ENCODE measurements at places on chromosomes 13 and 19.

DNA sequence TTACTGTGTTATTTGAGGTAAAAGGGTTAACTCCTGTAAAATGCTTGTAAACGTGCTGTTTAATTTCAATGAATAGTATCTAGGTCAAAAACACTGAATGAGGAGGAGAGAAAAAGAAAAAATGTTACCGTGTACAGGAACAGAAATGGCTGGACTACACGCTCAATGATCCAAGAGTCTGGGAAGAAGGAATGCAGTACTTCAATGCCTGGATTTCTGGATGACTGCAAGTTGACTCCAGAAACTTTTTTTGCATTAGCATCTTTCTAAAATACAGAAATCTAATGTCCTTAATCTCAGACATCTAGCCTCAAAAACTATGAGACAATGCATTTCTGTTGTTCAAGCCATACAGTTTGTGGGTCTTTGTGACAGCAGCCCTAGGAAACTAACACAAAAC, 17.4 kb upstream of the IPO5 start:
- no peak for DNase-seq

GRCh38 chr19:28586474-28586873, 626.5 kb downstream of the UQCRFS1 start:
- no peak for DNase-seq

DNA sequence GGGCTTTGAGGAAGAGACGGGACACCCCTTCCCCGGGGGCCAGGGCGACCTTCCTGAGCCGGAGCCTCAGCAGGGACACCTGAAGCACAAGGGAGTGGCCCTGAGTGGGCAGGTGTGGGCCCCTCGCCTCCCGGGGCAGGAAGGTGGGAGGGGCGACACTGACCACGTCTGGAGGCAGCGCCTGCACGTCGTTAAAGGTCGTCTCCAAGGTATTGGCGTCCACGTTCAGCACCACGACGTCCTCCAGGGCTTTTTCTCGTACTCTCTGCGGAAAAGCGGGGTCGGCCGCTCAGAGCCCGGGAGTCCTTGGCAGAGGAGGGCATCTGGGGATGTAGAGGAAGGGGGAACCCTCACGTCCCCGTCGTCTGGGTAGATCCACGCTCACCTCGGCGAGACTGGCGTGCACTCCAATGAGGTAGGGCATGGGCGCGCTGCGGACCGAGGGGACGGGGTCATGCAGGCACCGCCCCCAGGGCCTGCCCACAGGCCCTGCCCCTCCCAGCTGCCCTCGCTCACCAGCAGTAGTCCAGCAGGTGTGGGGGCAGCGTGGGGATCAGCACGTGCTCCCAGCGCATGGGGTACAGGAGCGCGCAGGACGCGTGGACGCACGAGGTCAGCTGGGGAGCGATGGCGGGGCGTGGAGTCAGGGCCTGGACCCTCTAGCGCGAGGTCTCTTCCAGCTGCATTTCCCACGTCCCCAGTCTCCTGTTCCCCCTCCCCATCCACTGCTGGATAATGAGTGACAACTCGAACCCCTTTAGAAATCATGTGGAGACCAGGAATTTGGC, 6.1 kb downstream of the DENND1C start:
- DNase-seq = no peak

DNA sequence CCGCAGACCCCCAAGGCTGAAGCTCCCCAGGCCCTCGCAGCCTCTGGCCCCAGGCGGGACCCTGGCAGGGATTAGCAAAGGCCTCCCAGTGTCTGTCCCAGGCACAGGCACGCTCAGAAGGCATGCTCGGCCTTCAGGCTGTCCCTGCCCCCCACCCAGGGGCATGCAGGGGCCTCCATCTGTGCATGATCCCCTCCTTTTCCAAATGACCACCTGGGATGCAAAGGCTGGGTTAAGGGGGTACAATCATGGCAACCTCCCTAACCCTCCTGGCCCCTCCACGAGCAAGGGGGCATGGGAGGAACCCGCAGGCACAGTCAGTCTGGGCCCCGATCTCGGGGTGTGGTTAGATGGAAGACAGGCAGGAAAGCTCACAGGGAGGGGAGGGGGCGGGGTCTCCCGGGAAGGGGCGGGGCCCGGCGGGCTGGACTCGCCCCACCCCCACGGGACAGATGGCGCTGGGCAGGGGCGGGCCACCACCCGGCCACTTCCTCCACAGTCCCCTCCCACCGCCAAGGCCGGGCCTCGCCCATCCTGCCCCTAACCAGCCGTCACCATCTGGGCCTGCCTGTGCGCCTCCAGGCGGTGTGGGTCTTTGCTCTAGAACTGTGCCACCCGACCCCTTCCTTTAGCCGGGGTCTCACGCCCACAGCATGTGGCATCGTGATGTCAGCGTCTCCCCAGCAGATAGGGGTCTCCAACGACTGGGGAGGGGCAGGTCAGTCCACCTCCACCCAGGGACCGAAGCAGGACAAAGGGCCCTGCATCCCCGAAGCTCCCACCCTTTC, 7.0 kb upstream of the REXO1 start:
- no peak for DNase-seq

- DNase-seq = no peak
These were observed 33.2 kb downstream of the UNC13A start for GRCh38 chr19:17654993-17655392.

DNA sequence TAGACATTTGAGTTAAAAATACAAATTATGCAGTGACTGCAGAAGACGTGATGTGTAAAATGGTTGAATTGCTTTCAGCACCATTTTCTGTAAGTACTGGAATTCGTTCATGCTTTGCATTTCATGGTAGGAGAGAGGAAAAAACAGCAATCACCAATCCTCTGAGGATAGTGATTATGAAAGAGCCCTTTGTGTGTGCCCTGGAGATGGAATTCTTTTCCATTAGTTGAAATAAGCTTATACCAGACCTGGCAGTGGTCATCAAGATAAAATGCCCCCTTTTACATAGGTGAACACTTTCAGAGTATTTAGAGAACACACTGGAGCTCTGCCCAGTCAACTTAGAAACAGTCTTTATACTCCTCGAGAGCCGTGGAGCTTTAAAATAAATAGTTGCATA, 1.7 kb downstream of the CNMD start:
- no peak for DNase-seq

- DNase-seq = peak; percentile 63
These were observed 13.3 kb downstream of the PALM3 start for GRCh38 chr19:14048443-14049153.

DNA sequence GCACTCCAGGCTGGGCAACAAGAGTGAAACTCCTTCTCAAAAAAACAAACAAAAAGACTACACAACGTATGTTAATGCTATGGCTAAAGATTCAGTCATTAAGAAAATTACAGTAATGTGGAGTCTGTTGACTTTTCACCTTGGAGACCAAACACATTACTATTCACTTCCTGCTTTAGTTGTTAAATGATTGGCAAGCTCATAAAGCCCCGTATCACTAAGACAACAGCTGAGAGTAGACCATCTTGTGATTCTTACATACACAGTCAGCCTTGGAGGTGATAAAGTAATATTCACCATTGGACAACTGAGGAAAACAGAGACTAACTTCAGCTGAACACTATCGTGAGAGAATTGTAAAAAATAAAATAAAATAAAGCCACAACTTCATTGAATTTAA, 86.5 kb downstream of the KCTD12 start:
- DNase-seq = no peak

DNA sequence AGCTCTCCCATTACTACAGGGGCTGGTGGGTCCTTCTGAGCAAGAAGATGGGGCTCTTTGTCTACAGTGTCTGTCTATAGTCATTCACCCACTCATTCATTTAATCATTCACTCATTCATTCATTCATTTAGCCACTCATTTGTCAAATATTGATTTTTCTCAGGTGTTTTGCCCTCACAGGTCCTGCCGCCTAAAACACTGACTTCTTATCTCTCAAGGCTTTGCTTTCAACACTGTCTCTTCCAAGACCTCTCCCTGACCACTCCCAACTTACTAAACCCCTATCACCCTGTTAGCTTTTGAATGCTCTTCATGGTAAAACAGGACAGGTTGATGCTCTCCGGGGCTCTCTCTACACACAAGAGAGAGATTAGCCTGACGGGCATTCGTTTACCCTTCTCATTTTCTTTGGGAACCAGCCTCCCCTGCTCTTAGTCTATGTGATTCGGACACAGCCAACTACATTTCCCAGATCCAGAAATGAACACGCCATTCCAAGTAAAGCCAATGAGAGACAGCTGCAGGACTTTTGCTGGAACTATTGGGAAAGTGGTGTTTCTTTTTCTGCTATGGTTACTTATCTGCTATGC, 22.7 kb downstream of the FAM187B start:
- no peak for DNase-seq

GRCh38 chr13:65841156-65841555, 1389.0 kb downstream of the PCDH9 start:
- DNase-seq = no peak

DNA sequence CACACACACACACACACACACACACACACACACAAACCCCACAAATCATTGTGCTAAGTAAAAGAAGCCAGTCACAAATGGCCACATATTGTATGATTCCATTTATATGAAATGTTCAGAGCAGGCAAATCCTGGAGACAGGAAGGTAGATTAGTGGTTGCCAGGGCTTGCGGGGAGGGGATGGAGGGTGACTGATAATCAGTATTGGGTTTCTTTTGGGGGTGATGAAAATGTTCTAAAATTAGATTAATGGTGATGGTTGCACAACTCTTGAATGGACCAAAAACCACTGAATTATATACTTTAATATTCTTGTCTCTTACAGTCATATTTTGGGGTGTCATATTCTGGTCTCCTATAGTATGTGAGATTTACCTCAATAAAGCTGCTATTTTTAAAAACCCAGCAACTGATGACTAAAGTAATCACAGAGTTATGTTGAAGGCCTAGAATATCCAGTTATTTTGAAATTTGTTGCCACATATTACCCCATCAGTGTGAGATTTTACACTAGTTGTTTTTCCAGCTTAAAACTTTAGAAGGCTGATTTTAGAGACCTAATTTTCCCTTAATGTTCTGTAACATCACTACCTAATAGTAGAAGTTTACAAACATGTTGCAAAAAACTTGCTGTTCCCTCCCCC, 20.3 kb downstream of the FLT1 start:
- DNase-seq = no peak

DNA sequence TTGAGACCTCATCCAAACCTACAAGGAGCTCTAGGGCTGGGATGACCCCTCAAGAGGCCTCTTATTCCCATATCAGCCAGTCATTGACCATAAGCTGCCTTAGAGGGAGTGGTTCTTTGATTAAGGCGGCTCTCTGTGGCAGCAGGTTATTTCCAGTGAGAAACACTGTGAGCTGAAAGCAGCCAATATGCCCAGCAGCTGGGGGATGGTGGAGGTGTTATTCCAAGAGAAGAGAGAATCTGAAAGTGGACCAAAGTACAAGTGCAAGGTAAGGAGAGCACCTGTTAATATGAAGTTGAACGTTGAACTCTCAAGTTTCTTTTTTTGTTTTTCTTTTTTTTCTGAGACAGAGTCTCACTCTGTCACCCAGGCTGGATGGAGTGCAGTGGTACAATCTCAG, 20.2 kb upstream of the FNDC3A start:
- no peak for DNase-seq

GRCh38 chr13:100600461-100600860, 11.9 kb upstream of the GGACT start:
- no peak for DNase-seq

DNA sequence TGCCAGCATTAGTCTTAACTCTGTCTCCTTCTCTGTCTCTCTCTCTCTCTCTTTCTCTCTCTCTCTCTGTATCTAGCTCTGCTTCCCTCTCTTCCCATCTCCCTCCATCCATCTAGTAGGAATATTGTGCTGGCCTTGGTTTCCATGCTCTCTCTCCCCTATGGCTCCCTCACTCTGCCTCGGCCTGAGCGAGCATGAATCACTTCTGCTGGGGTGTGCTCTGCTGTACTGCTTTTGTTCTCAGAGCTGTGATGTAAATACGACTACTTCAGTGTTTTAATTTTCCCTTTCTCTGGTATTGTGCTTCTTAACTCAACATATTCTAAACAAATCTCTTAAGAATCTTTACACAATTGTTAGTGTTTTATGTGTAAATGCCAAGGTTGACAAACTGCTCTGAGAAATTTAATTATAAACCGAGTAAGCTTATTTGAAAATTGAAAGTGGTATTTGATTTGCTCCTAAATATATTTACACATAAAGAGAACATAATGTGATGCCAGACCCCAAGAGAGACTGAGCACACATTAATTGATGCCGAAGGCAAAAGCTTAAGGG, 211.5 kb upstream of the KL start:
- no peak for DNase-seq

DNA sequence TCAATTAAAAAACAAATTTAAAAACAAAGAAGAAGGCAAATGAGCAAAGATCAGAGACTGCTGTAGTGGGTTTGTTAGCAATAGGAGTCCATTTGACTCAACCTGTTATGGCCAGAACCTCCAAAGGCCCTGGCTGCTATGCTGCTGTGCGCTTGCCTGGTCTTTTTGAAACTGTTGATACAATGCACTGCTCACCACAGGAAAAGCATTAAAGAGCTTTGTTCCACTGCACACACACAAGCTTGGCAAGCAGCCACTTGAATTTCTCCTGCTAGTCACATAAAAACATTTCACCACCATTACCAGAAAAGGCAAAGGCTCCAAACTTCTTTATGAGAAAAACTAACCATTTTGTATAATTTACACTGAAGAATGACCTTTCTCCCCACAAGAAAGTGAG, 132.2 kb downstream of the FREM2 start:
- DNase-seq = no peak

DNA sequence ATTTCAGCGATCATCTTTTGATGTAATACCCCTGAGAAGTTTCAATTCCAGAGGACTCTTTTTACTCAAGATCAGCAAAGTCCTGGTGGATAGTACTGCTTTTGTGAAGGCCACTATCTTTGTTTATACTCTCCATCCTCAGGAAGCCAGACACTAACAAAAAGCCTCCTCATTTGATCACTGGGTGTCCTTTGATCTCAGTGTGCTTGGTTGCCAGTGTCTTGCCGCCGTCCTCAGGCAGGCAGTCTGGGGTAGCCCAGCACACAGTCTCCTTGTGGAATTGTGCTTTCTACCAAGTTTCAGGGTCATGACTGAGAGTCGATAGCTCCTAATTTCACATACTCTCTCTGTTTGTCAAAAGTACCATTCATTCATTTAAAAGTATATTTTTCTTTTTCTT, 762.2 kb downstream of the EFNB2 start:
- DNase-seq = no peak

DNA sequence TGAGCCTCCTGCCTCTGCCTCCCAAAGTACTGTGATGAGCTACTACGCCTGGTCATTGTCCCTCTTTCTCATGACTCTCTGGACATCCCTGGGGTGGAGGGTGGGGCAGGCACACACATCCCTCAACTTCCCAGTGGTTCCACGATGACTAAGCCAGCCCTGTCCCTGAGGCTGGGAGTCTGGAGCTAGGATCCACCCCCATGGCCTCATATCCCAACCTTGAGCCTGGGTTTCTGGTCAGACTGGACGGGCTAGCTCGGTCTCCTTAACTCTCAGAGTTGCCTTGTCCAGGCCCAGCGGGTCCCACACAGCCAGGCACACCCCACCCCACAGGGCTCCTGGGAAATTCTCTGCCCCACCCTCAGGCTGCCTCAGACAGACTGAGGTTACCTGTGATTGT, 19.6 kb downstream of the IER2 start:
- no peak for DNase-seq

DNA sequence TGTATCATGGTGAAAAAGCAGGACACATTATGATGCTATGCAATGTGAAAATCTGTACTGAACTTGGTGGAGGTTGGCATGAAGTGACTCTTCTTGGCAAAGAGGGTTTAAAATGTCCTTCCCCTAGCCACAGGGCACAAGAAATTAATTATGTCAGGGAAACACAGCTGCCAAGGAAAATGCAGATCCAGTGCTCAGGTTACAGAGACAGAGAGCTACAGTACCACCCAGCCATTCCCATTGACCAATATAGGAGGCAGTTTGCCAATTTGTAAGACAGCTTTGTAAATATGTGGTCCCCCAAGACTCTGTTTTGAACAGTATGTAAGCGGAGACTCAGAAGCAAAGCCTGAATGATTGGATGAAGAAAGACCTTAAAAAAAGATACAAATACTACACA, 69.4 kb upstream of the KLF12 start:
- DNase-seq = no peak

Measured in stimulated activated CD8-positive, alpha-beta memory T cell treated with anti-CD3 and anti-CD28 coated beads, Interleukin-4, amount 100 ng/mL, for 1 hour (primary cell).